ENCODE measurements at places on chromosomes 3 and 15. TPM values are rescaled to one million over a fixed set of nuclear protein-coding genes. Genes with fewer than 3 reads are reported as not detected.

Gene ADAMTS7
- 1.4 TPM for total RNA-seq

Gene GOLGA8M
- total RNA-seq, result not detected

Gene HGD
- total RNA-seq, result 23.0 TPM

Gene PIK3R4
- 42.6 TPM for total RNA-seq

Gene AHSG
- 0.24 TPM for total RNA-seq

Gene SPINK8
- total RNA-seq, result not detected

Gene CCR1
- total RNA-seq, result 0.87 TPM

Gene IL20RB
- 8.5 TPM for total RNA-seq

Gene ERICH6
- not detected for total RNA-seq

Gene RPL4
- total RNA-seq, result 2,676 TPM

Measured in Calu3 (cell line).